ENCODE measurements at places on chromosomes 11 and 22.

DNA sequence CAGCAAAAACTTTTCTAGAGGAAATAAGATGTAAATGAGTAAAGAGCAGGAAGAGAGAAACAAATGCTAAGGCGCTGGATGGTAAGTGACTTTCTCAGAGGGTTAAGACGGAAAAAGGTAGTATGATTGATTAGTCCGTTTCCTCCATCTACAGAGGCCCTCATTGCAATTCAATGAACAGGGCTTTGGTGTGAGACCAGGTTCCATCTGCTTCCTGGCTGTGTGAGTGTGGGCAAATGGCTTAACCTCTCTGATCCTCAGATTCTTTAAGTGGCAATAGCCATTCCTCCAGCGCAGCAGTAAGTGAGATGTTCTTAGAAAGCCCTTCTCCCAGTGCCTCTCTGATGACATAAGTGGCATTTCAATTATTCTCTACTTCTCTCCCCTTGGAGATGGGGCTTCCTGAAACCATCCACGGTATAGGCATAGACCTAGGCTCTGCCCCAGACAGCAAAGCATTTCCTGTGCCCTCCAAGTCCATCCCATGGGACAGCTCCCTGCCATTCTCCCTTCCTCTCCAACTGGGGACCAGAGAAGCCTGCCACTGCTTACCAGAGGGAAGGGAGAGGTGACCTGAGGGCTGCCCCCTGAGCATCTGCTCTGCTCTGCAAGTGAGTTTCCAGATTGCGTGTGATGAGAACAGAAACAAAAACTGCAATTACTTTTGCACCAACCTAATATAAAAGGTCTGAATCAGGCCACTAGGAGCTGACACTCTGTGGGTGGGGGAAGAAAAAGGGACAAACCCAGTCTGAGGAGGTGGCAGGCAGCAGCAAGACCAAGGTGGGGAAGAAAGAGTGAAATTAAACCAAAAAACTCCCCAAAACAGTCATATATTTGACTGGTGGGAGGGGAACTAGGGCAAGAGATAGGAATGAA, 12.7 kb upstream of the CD44 start:
- no peak for DNase-seq

DNA sequence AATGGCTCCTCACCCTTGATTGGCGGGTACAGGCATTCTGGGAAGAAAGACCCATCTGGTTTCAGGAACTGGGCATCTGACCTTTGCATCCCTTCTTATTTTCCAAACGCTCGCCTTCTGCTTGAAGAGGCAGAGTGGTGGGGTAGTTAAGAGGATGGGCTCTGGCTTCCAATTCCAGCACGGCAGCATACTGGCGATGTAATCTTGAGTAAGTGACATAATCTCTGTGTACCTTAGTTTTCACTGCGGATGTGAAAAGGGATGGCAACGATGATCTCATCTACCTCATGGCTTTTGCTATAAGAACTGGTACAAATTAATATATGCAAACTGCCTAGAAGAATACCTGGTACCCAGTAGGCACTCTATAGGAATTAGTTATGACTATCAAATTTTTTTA, 10.0 kb upstream of the TIMP3 start:
- no peak for DNase-seq

GRCh38 chr11:79396674-79397073, 44.2 kb downstream of the TENM4 start:
- DNase-seq: no peak

GRCh38 chr11:128420951-128421350, 166.4 kb downstream of the ETS1 start:
- DNase-seq: no peak

DNA sequence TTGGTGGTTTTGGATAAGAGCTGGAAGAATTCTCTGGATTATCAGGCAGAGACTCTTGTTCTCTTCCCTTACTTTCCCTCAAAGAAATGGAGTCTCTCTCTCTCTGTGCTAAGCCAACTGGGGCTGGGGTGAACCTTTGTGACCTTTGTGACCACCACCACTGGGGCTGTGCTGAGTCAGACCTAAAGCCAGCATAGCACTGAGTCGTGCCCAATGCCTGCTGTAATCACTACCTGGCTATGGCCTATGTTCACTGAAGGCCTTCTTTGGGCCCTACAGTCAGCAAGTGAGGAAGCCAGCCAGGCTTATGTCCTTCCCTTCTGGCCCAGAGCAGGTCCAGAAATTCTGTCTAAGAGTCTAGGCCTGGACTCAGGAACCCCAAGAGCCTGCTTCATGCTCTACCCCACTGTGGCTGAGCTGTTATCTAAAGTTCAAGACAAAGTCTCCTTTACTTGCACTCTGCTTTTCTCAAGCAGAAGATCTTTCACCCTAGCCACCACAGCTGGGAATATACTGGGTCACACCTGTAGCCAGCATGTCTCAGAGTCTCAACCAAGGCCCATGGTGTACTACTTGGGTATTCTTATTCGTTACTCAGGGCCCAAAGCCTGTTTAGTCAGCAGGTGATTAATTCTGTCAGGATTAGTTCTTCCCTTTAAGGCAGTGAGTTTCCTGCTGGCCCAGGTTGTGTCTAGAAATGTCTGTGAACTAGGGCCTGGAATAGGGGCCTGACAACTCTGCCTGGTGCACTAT, 86.0 kb downstream of the EHF start:
- no peak for DNase-seq

GRCh38 chr11:31996159-31996881, 94.6 kb upstream of the RCN1 start:
- DNase-seq: no peak

GRCh38 chr11:130418210-130418609, 10.2 kb downstream of the ADAMTS8 start:
- no peak for DNase-seq

GRCh38 chr11:46006418-46007070, 84.1 kb downstream of the LARGE2 start:
- peak; percentile 5 for DNase-seq

DNA sequence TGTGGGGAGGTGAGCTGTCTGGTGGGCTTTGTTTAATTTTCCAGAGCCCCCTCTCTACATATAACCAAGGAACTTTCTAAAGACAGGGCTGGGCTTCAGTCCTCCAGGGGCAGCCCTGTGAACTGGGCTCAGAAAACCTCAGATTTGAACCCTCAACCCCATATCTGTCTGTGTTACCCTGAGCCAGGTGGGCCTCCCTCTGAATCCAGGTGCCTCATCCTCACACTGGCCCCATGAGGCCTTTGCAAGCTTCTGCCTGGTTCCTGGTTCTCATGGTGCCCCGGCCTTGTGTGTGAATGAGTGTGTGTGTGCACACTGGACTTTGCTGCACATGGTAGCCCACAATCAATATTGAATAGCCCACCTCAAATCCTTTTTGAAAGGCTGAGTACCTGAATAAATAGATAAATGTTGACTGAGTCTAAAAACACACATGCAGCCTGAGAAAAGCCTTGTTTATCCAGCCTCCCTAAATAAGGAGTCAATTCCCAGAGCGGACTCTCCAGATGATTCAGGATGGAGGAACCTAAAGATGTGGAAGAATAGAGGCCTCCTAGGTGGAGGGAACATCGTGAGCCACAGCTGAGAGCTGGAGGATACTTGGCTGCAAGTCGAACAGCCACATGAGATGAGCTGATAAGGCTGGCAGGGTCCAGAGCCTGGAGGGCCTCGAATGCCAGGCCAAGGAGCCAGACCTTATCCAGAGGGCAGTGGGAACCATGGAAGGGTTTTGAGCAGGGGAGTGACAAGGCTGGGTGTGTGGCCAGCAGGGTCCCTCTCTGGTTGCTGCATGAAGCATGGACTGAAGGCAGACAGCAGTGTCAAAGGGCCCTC, 28.1 kb upstream of the P2RY2 start:
- no peak for DNase-seq

DNA sequence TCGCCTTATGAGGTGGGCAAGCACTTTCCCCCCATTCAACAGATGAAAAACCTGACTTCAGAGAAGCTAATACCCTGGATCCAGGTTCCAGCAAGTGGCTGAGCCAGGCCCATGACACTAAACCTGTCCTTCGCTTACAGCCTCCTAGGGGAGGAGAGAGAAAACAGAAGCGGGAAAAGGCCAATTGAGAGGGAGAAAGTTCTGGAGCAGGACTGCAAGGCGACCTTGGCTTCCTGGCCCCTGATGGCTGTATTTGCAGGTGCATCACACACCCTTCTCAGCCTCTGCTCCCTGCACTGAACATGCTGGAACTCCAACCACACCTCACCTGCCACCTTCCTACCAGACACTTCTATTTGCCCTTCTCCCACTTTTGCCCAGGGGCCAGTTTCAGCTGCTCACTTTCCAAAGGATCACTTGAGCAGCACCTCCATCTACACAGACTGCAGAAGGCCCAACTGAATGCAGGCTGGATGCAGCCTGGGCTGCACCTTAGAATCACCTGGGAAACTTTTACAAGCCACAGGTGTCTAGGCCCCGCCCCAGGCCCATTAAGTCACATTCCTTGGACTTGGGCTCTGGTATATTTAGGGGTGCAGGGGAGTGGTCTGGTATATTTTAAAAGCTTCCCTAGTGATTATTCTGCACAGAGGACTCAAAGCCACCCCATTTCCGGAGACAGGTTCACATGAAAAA, 14.3 kb upstream of the ADA2 start:
- DNase-seq: no peak

- DNase-seq: no peak
These were observed 9.8 kb downstream of the MAFF start for GRCh38 chr22:38211556-38211955.

DNA sequence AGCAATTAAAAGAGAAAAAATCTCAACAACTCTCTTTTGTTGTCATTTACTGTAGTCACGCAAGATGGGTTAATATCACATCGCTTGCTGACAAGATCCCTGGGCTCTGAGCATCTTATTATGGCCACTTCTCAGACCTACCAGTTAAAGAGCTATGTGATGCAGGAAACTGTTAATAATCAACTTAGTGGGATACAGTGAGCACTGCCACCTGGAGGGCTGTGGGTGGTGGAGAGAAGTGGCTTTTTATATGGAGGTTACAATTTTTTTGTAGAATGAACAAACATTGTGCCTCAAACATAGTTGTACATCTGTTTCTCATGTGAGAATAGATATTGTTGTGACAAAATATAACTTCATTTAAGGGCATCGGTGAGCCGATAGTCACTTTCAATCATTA, 181.0 kb downstream of the TENM4 start:
- DNase-seq: no peak

- no peak for DNase-seq
These were observed 461.7 kb upstream of the TENM4 start for GRCh38 chr11:79902493-79902892.

GRCh38 chr11:96567667-96568066, 177.9 kb downstream of the JRKL start:
- no peak for DNase-seq

- no peak for DNase-seq
These were observed 9.4 kb downstream of the TUG1 start for GRCh38 chr22:30978304-30978962.

DNA sequence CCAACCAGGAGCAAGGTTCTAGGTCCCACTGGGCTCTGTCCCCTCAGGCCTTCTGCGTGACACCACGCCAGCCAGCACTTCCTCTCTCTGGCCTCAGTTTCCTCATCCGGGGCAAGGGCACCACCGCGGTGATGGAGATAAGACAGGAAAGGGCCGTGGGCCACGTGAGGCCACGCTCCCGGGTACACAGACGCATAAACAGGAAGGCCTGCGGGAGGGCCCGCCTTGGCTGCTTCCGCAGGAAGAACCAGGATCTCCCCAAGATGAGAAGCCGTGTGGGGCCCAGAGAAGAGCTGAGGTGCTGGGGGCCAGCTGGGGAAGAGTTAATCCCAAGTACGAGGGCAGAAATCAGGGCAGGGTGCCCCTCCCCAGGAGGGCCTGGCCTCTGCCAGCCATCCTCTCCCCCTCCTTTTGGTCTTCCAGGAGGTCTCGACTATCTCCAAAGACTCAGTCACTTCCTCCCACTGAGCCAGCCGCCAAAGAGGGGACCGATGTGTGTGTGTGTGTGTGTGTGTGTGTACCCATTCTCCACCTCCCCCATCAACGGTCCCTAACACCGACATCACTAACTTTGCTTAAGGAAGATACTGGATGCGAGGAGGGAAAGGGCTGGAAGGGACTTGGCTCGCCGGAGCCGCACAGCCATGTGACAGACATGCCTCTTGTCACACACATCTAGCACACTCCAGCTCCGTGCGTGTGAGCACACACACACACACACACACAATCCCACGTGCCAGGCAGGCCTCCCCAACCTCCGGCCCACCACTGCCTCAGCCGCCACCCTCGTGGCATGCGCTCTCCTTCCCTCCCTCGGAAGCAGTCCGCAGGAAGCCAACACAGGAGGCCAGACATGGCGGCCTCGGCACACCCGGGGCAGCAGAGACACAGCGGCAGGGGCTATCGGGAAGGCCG, 1.4 kb downstream of the MFNG start:
- peak; percentile 83 for DNase-seq

- DNase-seq: no peak
These were observed 5.3 kb downstream of the KCNK7 start for GRCh38 chr11:65590240-65590738.

- DNase-seq: no peak
These were observed 1.3 kb downstream of the POU2F3 start for GRCh38 chr11:120241277-120241676.

GRCh38 chr11:108873941-108874340, 209.1 kb downstream of the DDX10 start:
- DNase-seq: no peak

DNA sequence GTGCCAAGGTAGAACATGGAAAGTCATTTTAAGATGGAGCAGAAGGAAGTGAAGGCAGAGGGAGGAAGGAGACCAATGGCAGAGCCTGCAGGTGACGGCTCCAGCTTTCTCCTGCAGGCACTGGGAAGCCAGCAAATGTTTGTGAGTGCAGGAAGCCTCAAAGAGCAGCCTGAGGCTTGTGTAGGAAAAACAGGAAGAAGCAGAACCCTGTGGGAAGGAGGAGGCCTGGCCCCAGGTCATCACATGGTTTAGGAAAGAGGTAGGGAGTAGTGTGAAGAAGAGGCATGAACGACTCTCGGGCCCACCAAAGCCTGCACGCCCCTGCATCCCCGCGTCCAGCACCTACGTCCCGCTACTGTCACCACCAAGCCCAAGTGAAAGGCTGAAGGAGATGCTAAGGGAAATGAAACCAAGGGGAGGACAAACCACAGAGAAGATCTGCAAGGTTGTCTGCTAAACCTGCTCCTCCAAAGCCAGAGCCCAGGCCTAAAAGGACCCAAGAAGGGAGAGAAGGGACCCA, 151.5 kb downstream of the CHST1 start:
- no peak for DNase-seq

- no peak for DNase-seq
These were observed 199.3 kb downstream of the KIF18A start for GRCh38 chr11:27908621-27909020.

DNA sequence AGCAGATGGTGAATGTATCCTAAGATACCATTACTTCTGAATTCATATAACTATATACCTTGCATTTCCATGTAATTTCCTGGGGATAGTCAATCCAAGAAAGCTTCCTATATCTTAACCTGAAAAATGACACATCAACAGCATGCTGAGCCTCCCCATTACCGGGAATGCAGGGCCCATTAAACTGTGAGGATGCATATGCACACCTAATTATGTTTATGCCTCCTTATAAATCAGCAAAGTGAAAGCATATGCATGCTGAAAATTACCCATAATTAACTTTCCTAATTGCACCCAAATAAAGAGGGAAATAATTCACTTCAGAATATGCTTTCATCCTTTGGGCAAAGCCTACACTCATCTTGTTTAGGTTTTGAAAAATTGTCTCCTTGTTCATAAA, 663.0 kb downstream of the KCNA4 start:
- DNase-seq: no peak
